GM18507 (cell line): ENCODE measurements at places on chromosomes 5 and 9.

DNA sequence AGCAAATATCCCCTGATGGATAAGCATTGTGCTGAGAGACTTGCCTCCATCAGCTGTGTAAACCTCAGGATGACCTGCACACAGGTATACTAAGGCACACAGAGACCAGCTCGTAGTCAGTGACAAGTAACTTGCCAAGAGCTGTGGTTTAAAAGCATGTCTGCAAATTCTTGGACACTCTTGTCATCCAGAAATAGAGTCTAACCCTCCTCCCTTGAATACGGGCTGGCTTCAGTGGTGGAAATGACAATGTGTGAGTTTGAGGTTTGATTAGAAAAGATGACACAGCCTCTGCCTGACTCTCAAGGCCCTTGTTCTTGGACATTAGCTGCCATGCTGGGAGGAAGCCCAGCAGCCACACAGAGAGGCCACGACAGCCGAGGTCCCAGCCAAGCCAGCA, 114.4 kb downstream of the GADD45G start:
- DNase-seq, result no peak

- no peak for DNase-seq
These were observed 11.9 kb upstream of the GM2A start for GRCh38 chr5:151240924-151241635.

- DNase-seq, result no peak
These were observed 86.3 kb downstream of the LPAR1 start for GRCh38 chr9:110951805-110952539.

DNA sequence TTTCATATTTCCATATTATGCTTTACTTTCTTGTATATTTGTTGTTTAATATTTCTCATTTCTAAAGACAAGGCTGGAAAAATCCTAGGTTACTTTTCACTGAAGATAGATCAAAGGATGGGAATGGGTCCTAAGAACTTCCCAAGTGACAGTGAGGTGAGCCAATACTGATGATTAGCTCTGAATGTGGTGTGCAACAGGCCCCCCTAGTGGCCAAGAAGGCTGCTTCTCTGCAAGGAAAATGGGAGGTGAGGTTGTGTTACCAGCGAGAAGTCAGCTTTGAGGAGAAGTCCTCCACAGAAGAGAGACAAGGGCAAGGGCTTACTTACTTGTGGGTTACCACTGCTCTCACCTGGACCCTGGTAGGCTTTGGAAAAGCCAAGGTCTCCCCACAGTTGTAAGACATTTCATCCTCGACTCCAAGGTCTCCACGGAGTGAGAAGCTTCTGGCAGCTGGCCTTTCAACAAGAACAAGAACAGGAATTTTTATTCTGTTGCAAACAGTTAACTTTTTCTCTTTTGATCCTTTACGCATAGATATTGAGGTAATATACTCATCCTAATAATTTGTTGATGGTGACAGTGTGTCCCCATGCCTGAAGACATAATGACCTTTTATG, 69.9 kb downstream of the MAMDC2 start:
- peak; percentile 8 for DNase-seq

DNA sequence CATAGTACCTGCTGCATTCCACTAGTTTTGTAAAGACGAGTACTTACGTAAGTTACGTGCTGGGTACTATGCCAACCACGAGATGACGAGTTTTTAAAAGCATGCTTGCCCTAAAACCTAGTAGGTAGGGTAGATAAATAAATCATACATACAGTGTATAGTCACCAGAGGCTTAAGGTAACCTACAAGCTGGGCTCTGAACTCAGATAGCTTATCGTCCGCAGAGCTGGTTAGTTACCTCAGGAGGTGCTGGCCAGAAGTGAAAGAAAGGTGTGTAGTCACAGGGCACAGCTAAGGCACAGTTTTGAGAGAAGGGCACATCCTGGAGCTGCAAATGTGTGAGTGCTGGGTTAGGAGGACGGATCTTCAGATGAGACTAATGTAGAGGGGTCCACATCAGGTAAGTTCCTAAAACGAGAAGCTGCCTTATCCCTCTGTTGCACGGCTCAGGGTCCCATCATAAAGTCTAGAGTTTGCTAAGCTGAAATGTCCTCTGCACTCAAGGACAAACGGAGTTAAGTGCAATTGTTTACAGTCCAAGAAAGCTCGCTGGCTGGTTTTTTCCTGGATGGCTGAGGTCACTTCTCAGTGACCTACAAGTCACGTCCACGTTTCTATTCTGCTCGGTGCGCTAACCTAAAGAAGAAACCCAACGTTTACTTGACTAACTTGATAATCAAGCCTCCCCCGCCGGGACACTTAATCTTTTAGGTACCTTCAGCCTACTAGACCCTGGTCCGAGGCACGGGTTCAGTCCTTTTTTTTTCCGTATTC, 1.1 kb upstream of the SNX24 start:
- no peak for DNase-seq

DNA sequence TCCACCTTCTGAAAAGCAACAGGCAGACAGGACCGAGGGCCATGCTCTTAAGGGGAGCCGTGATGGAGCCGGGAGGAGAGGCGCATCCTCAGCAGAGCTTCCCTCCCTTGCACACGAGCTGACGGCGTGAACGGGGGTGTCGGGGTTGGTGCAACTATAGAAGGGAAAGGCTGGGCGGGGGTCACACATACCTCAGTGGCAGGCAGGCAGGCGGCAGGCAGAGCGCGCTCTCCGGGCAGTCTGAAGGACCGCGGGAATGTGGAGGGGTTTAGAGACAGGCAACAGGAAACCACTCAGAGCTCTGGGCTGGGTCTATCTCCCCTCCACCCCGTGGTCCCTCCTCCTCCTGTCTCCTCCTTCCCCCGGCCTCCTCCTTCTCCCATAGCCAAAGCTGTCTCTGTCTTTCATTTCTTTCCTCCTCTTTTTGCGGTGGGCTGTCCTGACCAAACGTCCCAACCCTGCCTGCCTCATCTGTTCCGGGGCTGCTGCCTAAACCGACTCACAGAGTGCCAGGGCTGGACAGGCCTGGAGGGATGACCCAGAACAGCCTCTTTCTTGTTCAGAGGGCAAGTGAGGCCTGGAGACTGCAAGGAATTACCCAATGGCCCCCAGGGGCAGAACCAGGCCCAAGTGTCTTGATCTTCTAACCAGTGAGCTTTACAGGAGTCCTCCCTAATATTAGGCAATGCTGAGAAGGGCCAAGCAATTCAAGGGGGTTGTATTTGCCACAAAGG, at the start of gene SPARC:
SPARC (minus strand) TSS at position 242 of the 734 bp plus-strand sequence. CDS start 10,727 bp downstream, outside the sequence.
- no peak for DNase-seq

DNA sequence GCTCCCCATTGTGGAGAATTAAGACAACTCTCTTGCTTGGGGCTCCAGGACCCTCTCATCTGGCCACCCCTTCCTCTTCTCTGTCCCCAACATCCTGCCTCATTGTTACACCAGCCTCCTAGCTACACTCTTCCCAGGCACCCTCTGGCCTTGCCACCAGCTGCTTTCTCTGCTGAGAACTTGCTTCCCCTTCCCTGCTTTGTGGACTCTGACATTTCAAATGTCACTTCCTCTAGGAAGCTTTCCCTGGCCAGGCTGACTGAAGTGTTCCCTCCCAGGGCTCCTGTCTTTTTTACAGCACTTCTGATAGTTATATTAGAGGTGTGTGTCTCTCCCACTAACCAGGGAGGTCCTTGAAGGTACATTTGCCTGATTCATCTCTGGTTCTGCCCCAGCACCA, 194.0 kb upstream of the KLF4 start:
- no peak for DNase-seq

GRCh38 chr5:142353071-142353472, 28.3 kb upstream of the SPRY4 start:
- DNase-seq, result no peak

- no peak for DNase-seq
These were observed 49.0 kb upstream of the DPYSL3 start for GRCh38 chr5:147558826-147559225.

- DNase-seq, result no peak
These were observed 9.7 kb downstream of the TERT start for GRCh38 chr5:1285141-1285540.

DNA sequence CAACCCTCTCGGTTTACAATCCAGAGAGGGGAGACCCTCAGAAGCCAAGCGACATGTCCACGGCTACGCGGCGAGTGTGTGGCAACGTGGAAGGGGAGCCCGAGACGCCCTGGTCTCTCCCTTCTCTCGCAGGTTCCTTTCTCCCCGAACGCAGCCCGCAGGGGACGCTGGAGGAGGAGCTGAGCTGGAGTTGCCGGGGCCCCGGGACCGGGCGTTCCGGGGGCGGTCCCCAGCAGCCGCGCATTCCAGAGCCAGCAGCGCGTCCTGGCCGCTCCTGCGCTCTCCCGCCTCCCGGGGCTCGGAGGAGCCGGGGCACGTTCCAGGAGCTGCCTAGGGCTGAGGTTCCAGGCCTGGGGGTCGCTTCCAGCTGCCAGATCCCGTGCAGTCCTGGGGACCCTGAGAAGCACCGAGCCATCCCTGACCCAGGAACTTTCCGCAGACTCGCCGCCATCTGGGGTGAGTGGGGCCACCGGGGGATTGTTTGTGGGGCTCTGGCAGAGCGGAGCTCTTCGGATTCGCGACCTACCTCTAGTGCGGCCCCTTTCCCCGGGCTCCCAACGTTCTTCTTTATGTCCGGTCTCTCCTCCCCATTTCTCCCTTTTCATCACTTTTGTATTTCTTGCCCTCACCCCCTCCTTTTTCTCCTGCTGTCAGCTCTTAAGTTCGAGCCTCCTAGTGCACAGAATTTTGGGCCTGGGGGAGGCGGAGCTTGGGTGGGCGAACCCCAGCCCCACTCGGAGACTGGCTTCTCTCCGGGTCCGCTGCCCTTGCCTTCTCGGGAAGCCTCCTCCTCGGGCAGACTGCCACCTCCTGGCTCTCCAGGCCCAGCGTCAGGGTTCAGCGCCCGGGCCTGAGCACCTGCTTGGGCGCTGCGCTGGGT, at the start of gene SMIM3:
SMIM3 (plus strand) TSS at position 241 of the 880 bp plus-strand sequence. CDS start 16,684 bp downstream, outside the sequence.
- no peak for DNase-seq

DNA sequence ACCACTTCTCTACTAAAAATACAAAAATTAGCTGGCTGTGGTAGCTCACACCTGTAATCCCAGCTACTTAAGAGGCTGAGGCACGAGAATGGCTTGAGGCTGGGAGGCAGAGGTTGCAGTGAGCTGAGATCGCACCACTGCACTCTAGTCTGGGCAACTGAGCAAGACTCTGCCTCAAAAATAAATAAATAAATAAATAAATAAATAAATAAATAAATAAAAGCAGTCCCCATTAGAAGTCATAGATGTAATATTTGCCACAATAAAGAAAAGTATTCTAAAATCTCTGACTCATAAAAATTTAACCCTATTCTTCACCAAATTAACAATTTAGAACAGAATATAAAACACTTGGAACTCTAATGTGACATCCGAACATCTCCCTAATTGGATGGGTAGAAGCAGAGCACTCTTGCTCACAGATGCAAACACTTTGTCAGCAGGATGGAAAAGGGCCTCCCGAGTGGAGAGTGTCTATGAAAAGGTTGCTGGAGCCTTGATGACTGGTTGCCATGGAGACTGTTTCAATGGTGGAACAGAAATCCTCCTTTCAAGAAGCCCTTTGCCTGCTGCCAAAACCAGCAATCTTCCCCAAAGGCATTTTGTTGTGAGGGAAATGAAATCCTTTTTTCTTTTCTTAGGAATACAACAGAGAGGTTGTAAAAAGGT, 38.9 kb upstream of the TRAF1 start:
- DNase-seq, result no peak

DNA sequence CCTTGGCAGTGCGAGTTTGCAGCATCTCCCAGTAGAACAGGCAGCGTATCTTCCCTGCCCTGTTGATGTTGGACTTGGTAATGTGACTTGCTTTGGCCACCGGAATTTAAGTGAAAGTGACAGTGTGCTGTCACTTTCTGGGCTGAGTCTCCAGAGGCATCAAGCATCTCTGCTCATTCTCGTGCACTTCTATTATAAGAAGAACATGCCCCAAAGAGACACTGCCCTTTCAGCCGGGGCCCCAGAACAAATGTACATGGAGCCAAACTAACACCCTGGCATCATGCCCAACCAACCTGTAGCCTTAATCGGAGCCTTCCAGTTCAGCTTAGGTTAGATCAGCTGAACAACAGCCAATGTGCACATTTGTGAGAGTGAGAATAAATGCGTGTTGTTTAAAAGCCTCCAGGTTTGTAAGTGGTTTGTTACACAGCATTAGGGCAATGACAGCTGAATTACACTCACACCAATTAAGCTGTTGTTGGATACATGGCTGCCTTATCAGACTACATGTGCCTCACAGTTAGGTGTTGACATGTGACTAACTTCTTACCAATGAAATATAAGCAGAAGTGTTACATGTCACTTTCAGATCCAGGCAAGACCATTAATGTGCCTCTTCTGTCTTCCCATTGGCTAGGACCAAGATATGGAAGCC, 22.1 kb upstream of the FRMD3 start:
- no peak for DNase-seq

- no peak for DNase-seq
These were observed 52.9 kb upstream of the ZNF366 start for GRCh38 chr5:72559866-72560766.

DNA sequence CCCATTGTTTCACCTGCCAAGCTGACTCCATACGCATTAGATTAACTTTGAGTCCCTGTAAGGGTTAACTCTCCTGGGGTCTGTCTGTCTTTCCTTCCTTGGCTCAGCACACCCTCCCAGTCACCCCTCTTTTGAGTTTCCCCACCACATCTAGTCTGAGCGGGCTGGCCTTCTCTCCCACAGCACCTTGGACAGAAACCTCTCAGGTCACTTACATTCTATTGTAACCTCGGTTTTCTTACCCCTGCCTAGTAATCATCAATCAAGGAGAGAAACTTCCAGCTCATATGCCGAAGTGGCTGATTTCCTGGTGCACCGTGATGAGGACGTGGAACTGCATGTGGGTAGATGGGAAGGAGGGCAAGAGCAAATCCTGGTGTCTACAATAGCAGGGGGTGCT, 102.1 kb downstream of the MYO10 start:
- no peak for DNase-seq
